ENCODE measurements at places on chromosomes 5 and 9.

GRCh38 chr9:115115117-115115880 lies 2.7 kb downstream of the TNC start:
- DNase-seq = peak; percentile 66

GRCh38 chr5:89628876-89629635 lies 746.1 kb upstream of the MEF2C start:
- DNase-seq = no peak

GRCh38 chr9:136732444-136733178 lies 10.1 kb downstream of the LCN10 start:
- no peak for DNase-seq

DNA sequence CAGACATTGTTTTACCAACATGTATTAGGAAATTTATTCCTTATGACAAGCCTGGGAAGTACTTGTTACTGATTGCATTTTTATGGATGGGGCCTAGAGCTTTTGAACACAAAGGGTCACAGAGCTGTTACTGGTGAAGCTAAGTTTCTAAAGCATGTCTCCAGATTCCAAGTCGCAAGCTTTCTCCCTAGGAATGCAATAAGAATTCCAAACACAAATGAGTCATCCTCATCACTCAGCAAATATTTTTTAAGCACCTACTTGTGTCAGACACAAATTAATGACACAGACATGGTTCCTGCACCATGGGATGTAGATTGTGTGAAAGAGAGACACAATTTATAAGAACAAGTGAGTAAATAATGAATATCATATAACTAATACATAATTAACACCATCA lies 11.0 kb upstream of the SH3RF2 start:
- peak; percentile 80 for DNase-seq

DNA sequence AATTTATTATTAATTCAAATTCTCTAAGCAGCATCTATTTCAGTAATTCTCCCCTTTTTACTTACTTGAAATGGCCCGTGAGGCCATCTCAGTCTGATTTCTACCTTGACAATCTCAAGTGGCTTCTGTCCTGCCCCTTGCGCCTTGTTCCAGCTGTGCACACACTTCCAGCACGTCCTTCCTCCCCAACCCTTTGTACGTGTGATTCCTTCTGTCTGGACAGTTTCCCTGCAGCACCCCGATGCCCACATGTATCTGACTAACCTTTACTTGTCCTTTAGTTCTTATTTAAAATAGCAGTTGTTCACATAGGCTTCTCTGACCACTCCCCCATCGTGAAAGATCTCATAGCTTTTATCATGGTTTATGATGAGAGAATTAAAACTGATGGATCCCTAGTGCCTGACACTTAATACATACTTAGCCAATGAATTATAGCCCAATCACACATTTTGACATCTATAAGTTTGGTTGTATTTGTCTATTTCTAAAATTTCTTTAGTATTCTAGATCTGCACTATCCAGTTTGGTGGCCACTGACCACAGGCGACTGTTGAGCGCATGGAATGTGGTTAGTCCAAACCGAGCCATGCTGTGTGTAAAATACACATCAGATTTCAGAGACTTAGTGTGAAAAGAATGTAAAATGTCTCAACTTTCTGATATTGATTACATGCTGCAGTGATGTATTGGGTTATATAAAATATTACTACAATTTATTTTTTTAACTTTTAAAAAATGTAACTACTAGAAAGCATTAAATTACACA lies 14.3 kb downstream of the ZBTB34 start:
- DNase-seq = no peak

- peak; percentile 76 for DNase-seq
Measured at GRCh38 chr9:110641293-110641692, 27.3 kb upstream of the MUSK start.

DNA sequence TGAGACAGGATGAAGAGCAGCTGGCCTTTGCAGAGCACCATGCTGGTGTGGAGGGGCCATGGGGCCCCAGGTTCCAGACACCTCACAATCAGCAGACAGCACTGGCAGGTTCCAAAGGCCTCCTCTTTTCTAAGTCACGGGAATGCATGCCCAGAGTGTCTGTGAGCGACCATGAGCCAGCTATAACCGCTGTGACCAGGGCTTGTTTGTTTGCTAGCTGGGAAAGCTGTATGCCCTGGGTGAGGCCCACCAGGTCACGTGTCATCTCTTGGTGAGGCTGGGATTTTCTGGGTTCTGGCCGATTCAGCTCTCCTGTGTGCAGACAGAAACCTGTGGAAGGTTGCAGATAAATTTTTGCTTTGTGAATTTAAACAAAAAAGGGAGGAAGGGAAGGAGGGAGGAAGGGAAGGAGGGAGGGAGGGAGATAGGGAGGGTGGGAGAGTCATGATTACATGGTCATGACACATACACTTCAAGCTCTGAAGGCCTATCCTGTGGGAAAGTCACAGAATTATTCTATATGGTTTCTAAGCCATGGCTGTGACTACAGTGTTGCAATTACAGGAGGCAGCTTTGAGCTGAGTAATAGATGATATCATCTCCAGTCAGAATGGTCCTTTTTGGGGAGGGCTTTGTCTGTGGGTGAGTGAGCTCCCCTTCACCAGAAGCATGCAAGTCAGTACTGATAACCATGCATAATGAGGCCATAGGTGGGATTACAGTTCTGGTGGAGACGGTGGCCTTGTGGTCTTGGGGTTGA lies 37.2 kb downstream of the PAPPA start:
- DNase-seq = peak; percentile 92

GRCh38 chr5:14425559-14425958 lies 156.0 kb upstream of the OTULINL start:
- no peak for DNase-seq
